SJSA1 (cell line): ENCODE measurements at places on chromosomes 7 and 10. TPM values are rescaled to one million over a fixed set of nuclear protein-coding genes. Genes with fewer than 3 reads are reported as not detected.
A peak's percentile ranks its signal among the peaks of the same experiment; 100 is the strongest.

Gene C10orf105
- not detected in 2 replicates for total RNA-seq

GRCh38 chr7:107384025-107384424, 85.8 kb upstream of the GPR22 start:
- H3K27me3 ChIP-seq, result no peaks in the 10 kb centered on the region
- peaks cover 32% of the 10 kb centered on the region for H3K4me1 ChIP-seq
- DNase-seq, result no peak
- no peaks in the 10 kb centered on the region for H3K36me3 ChIP-seq
- H3K4me3 ChIP-seq, result no peak overlapping the region

- no peak overlapping the region for H3K27ac ChIP-seq
- no peaks in the 10 kb centered on the region for H3K27me3 ChIP-seq
- H3K4me1 ChIP-seq, result no peaks in the 10 kb centered on the region
- H3K4me3 ChIP-seq, result no peak overlapping the region
Observed at GRCh38 chr10:62653254-62653653, 151.3 kb upstream of the ADO start.

DNA sequence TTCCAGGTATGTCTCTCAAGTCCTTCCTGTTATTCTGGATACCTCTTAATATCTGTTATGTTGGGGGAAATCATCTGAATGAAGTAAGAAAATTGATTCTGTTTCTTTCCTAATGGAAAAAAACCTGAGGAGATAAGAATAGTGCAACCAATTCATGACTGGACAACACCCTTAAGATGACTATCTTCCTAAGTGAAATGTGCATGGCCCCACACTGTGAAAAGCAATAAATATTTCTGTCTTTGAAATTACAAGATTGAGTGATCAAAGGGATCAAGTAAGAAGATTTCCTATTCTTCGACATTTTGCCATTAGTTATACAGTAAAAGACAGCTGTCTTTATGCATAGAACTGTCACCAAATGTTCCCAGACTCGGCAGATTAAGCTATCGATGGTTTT, 73.9 kb downstream of the CHCHD3 start:
- H3K4me1 ChIP-seq, result no peaks in the 10 kb centered on the region
- H3K27ac ChIP-seq, result no peak overlapping the region
- no peak for DNase-seq
- H3K27me3 ChIP-seq, result no peaks in the 10 kb centered on the region
- H3K36me3 ChIP-seq, result no peaks in the 10 kb centered on the region

DNA sequence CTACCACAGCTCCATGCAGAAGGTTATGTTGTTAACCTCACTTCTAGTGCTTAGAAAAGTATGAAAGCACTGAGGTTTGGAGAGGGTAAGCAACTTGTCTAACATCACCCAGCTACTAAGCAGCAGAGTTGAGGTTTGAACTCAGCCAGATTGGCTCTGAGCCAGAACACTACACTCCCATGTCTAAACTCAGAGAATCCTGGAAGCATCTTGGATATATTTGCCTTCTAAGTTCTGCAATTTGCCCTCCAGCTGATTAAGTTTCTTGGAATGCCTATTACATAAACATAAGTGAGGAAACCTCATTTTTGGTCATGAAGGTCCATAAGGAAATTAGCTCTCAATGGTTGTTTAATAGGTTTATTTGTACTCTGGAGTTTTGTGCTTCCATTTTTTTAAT, 78.1 kb upstream of the PHYHIPL start:
- H3K27me3 ChIP-seq, result no peaks in the 10 kb centered on the region
- H3K36me3 ChIP-seq, result no peaks in the 10 kb centered on the region
- no peak overlapping the region for H3K4me3 ChIP-seq
- DNase-seq, result peak; percentile 79

DNA sequence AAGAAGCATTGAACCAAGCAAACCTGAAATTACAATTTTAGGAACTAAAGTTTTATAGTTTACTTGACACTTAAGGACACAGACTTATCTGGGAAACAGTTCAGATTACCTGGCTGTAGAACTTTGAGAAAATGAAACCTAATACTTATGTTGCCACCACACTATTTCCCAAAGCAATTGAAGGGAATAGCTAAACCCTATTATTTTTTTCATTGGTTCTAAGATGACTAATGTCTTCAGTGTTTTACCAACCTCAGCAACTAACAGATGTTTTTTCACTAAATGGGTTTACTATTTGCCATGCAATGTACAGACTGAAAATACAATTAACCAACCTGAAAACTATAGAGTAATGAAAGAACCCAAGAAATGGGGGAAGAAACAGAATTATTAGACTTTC, 689.6 kb downstream of the SORCS1 start:
- H3K36me3 ChIP-seq, result no peaks in the 10 kb centered on the region
- no peak for DNase-seq
- H3K4me3 ChIP-seq, result no peak overlapping the region
- H3K4me1 ChIP-seq, result no peaks in the 10 kb centered on the region
- no peak overlapping the region for H3K27ac ChIP-seq

DNA sequence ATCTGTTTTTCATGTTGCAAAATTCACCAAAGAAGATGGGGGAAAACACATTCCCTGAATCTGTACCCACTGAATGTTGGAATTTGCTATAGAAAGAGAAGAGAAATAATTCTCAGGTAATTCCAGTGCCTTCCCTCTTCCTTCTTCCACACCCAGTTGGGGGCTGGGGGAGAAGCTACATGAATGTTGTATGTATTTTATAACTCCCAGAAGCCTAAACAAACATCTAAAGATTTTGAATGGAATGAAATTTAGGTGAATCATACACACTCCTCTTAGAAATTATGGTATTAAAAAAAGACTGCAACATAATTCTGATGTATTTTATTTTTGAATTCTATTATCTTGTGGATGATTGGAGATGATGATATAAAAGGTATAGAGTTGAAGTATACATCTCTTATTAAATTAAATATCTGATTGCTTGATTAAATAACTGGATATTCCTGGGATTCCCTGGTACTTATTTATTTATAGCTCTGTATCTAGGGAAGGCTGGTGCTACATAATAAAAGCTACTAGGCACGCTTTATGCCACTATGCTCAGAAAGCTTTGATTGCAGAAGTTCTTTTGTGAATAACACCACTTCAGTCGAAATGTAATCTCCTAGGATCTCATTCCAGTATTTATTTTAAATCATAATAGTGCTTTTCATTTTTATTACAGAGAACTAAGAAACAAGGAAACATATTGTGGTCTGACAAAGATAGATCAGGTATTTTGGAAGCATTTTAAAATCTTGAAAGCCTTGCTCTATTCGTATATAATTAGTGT, 98.5 kb downstream of the MCU start:
- no peak overlapping the region for H3K4me3 ChIP-seq
- peaks cover 7% of the 10 kb centered on the region for H3K36me3 ChIP-seq
- H3K27ac ChIP-seq, result no peak overlapping the region
- peaks cover 34% of the 10 kb centered on the region for H3K4me1 ChIP-seq
- H3K27me3 ChIP-seq, result no peaks in the 10 kb centered on the region

Gene IGFBP1
- not detected in 2 replicates for total RNA-seq

DNA sequence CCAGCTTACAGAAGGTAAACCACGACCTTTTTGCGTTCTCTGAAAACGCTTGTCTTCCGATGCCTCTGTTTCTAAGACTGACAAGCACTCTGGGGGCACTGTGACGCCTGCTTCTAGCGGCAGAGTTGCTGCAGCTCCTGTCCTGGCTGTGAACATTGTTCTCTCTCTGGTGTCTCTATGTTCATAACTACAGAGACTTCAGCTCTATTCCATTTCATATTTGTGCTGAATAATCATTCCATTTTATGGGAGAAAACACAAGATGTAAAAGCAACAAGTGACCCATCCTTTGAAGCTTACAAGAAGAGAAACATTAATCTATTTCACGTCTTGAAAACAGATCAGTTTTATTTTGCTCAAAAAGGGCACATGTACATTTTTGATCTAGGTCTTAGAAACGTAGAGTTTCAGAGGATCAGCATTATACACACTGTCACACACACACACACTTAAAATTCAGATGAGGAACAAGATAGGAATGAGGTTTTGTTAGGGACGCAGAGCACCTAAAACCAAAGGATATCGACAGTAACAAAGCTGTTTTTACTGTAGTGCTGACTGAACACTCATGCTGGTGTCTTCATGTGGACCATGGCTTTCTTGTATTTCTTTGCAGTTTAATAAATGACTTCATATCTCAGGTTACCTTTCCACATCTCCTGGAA, 3.0 kb downstream of the IKZF1 start:
- H3K4me1 ChIP-seq, result no peaks in the 10 kb centered on the region
- peaks cover 29% of the 10 kb centered on the region for H3K27me3 ChIP-seq
- H3K36me3 ChIP-seq, result no peaks in the 10 kb centered on the region
- H3K27ac ChIP-seq, result no peak overlapping the region
- H3K4me3 ChIP-seq, result no peak overlapping the region

Gene TAS2R5
- total RNA-seq, result not detected in 2 replicates

GRCh38 chr7:105352901-105353668, 35.6 kb downstream of the SRPK2 start:
- no peak overlapping the region for H3K4me3 ChIP-seq
- peaks cover 32% of the 10 kb centered on the region for H3K4me1 ChIP-seq
- DNase-seq, result no peak
- no peaks in the 10 kb centered on the region for H3K27me3 ChIP-seq

DNA sequence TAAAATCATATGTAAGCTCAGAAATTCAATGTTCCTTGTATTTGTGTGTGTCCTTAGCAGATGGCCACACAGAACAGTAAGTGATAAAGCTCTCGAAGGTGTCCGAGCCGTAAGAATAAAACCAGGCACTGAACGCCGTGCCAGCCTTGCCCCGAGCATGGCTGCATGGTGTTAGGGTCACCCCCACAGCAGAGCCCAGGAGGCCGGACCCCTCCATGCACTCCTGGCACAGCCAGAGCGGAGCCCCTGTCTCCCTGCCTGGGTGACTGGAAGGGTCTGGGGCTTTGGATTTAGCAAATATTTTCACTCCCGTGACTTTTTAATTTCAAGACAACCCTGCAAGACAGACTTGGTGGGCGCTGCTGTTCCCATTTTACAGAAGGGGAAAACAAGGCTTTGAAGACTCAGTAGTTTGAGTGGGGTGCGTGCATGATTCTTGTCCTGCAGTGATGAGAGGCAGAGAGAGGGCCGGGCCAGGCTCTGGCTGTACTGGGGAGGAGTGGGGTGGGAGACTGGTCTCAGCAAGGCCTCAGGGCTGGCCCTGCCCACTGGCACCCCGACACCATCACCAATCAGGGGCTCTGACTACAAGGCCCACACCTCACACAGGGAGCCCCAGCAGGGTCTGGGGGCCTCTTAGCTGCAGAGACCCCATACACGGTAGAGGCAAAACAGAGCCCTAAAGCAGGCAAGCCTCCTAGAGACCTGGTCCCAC, 39.4 kb downstream of the VIPR2 start:
- no peaks in the 10 kb centered on the region for H3K36me3 ChIP-seq
- no peak overlapping the region for H3K27ac ChIP-seq
- H3K4me1 ChIP-seq, result no peaks in the 10 kb centered on the region
- DNase-seq, result no peak
- no peak overlapping the region for H3K4me3 ChIP-seq

Gene PAPSS2
- total RNA-seq, result 53.9 and 76.3 TPM in 2 replicates

DNA sequence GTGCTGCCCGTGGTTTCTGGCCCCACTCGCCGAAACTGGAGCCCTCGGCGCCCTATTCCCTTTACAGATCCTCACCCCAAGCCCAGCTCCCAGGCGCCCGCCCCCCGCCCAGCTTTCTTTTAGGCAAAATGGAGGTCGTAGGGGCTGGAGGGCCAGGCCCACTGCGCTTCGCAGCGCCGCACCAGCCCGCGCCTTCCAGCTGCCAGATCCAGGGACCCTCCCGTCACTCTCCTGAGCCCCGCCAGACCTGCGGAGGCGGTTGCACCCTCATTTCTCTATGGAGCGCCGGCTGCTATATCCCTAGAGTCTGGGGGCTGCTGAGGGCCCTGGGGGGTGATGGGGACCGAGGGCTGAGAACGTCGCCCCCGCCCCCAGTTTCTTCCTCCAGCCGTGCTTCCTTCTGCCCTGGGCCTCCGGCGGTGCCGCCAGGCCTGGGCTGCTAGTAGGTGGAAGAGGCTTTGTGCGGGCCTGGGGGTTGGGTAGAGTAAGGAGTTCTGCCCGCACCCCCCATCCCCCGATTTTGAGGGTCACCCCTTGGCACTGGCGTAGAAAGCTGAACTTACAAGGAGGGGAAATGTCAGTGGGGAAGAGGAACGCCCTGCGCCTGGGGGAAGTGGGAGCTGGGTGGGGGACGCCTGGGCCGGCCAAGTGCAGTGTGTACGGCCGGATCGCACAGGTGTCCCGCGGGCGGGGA, 1.0 kb downstream of the GNB2 start:
- H3K36me3 ChIP-seq, result peaks cover 40% of the 10 kb centered on the region
- peaks cover 12% of the 10 kb centered on the region; the same call in 1 of the 2 replicates for H3K4me1 ChIP-seq
- H3K27ac ChIP-seq, result no peak overlapping the region
- H3K27me3 ChIP-seq, result no peaks in the 10 kb centered on the region
- peak; percentile 45 for DNase-seq

DNA sequence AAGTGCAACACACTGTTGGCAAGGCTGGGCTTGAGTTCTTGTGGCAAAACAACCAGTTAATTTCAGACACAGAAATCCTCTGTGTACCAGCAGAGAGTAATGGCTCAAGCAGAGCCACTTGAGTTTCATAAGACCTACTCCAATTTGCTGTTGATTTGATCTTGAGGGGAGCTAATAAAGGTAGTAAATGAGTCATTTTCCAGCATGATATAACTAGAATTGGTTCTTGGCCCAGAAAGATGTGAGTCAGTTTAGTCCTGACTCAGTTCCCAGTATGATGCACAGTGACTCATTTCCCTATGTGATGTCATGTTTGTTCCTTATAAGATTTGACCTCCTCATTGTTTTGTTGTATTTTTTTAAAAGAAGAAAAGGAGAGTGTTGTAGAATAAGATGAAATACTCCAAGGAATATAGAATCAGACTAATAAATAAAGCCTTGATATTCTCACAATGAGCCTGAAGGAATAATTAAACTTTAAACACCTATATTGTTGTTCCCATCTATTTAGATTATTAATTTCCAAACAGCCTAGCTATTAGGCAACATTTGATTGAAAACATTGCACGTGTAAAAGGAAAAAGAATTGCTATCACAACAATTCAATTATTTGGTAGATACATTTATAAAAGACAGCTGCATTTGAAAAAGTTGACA, 186.2 kb downstream of the REEP3 start:
- DNase-seq, result peak; percentile 94
- peak overlapping the region; percentile 29 for H3K27ac ChIP-seq
- no peaks in the 10 kb centered on the region for H3K27me3 ChIP-seq
- H3K36me3 ChIP-seq, result no peaks in the 10 kb centered on the region
- no peak overlapping the region for H3K4me3 ChIP-seq

Gene FZD1
- 9.9 and 11.6 TPM in 2 replicates for total RNA-seq

DNA sequence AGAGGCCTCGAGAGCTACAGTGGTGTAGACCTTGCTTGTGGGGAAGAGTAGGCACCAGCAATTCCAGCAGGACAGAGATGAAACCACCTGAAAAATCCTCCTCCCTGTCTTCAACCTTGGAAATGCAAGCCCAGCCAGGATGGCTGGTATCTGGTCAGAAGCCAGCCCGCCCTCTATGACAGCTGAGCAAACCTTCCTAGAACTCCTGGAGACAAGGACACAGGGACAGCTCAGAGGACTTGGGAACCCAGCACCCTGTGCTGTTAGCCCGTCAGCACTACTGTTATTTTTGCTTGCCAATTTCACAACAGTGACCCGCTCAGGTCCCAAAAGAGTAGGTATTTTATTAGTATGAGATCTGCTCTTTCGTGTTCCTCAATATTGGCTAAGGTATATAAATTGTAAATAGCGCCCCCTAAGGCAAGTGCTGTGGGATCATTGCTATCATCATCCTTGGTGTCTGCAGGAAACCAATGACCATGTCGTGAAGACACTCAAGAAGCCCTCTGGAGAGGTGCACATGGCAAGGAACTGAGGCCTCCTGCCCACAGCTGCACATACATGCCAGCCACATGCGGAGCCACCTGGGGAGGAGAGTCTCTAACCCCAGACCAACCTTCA, 156.5 kb upstream of the CHST15 start:
- no peak overlapping the region for H3K27ac ChIP-seq
- H3K27me3 ChIP-seq, result no peaks in the 10 kb centered on the region; the same call in 1 of the 2 replicates
- no peak overlapping the region for H3K4me3 ChIP-seq
- DNase-seq, result no peak
- no peaks in the 10 kb centered on the region for H3K4me1 ChIP-seq
